NCI-H524 treated with DMSO at 0.1 percent for 48 hours (cell line): ENCODE measurements at places on chromosomes 2 and 18.

- DNase-seq, result no peak
Observed at GRCh38 chr2:175842996-175843395, 159.1 kb downstream of the LNPK start.

DNA sequence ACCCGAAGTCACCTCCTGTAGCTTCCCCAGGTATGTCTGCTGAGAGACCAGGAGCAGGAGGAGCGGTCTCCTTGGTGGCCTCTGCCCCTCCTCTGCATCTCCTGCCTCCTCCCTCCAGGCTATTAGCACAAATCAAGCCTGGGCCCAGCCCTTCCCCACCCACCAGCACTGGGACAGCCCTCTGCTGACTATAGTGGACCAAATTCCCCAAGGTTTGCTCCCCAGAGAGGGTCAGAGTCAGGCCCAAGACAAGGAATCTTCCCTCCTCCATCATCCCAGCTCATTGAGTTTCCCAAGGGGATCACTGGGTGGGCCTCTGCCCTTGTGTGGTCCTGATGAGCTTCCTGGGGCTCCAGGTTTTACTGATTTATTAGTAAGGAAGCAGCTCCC is 62.1 kb downstream of the EMILIN2 start:
- no peak for DNase-seq

DNA sequence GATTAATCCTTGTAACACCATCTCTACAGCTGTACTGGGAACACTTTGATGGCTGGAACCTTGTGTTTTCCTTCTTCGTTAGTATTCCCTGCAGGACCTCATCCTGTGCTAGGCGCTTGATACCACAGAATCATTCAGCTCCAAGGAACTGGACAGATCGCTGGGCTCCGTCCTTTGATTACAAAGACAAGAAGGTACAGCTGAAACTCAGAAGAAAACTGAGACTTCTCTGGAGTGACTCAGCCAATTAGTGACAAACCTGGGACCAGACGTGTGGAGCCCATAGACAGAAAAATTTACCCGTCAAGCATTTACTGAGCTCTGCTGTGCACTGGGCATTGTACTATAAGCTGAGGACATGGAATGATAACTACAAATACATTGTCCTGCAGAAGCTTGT is 67.3 kb downstream of the NCKAP5 start:
- DNase-seq, result no peak

DNA sequence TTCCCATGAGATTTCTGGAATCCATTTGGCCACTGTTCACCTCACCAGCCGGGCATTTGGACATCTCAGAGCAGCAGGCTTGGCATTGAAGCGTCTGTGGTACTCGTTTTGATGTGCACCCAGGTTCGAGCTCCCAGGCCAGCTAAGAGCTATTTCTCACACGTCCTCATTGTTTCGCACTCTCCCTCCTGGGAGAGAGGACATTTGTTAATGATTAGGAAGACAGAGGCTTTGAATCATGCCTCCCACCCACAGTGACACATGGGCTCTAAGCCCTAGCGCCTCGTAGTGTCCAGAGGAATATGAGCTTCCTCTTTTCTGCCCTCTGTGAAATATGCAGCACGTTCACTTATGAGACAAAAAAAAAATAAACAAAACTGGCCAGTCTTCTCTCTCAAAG is 361.8 kb downstream of the RND3 start:
- DNase-seq, result no peak

DNA sequence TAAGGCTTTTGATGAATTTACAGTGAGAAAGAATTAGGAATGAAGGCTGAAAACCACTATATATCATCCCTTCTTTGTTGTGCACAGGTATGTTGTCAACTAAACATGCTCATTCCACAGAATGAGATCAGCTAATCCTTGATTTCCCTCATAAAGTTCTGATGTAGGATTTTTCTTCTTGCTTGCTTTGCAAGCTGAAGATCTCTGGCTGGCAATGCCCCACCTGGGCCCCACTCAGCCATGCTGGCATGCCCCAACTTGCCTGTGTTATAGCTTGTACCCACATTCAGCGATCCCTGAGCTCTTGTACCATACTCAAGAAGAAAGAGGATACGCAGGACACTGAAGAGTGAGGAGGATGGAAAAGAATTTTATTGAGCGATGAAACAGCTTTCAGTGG is 18.0 kb upstream of the SERPINB11 start:
- DNase-seq, result no peak

DNA sequence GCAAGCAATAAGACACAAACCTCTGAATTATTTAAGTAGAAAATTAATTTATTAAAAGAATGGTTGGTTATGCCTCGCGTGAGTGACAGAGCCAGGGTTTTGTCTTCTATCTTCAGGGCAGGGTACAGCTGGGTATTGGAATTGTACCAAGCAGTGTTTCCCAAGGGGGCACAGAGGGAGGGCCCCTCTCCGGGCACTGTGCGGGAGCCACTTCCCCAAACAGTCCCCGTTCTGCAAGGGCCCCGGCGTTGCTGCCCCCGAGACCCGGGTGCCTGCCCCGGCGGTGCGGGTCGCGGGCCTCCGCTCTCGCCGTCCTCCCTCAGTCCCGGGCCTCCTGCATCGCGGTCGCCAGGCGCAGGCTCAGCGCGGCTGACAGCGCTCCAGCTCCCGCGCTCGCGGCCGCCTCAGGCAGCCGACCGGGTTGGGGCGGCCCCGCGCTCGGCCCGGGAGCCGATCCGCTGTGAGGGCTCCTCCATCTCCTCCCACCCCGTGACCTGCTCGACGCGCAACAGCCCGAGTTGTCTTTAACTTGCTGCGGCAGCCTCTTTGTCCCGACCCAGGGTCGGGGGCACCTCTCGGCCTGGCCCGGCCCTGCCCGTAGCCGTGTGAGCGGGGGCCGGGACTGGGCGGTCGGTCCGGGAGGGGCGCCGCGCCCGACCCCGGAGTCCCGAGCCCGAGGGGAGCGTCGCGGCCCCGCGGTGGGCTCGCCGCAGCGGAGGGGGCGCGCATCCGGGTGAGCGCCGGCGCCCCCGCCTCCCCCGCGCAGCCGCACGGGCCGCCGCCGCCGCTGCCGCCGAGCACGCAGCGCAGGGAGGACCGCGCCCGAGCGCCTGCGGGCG is 620 bp upstream of the GALNT1 start:
- DNase-seq, result no peak

- DNase-seq, result no peak
Observed at GRCh38 chr2:216243026-216243425, 129.3 kb downstream of the MARCHF4 start.

GRCh38 chr2:23682481-23682880 is 244.4 kb downstream of the ATAD2B start:
- no peak for DNase-seq

GRCh38 chr2:181140414-181140813 is 160.0 kb downstream of the UBE2E3 start:
- no peak for DNase-seq

GRCh38 chr2:168182550-168183249 is 64.7 kb downstream of the STK39 start:
- DNase-seq, result no peak

GRCh38 chr2:144183727-144184126 is 336.2 kb downstream of the ZEB2 start:
- DNase-seq, result no peak

- DNase-seq, result no peak
Observed at GRCh38 chr18:23539296-23539695, 36.0 kb downstream of the RMC1 start.

GRCh38 chr18:7607540-7608173 is 40.5 kb downstream of the PTPRM start:
- no peak for DNase-seq

- no peak for DNase-seq
Observed at GRCh38 chr2:69988086-69988635, 26.7 kb upstream of the ASPRV1 start.

DNA sequence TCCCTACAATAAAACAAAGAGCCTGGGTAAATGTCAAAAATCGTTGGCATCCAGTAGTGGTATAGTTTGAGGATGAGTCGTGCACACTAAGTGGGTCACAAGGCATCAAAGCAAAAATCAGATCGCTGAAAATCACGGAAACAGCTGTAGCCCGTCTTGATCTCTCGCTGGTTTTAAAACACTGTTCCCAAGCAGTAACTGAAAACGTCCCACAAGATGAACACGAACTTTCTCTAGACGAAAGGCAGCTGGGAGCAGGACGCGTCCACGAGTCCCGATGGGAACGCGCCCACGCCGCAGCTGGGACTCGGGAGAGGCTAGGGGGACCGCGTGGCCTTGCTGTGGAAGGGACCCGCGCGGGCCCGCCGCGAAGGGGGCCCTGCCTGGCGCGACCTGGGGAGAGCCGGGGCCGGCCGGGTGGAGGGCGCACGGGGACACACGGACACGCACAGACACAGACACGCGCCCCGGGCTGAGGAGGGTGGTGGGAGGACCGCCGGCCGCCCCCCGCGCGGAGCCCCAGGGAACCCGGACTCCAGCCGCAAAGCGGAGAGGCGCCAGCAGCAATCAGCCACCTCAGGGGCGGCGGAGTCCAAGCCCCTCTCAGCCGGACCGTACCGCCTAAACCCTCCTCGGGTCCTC is 651 bp downstream of the STK17B start:
- DNase-seq, result no peak

GRCh38 chr2:10501451-10501961 is 53.4 kb upstream of the ODC1 start:
- DNase-seq, result no peak
